Stimulated activated naive CD4-positive, alpha-beta T cell treated with Interleukin-2 at 50 U/mL for 16 hours (primary cell): ENCODE measurements at places on chromosomes 16 and 17.

DNA sequence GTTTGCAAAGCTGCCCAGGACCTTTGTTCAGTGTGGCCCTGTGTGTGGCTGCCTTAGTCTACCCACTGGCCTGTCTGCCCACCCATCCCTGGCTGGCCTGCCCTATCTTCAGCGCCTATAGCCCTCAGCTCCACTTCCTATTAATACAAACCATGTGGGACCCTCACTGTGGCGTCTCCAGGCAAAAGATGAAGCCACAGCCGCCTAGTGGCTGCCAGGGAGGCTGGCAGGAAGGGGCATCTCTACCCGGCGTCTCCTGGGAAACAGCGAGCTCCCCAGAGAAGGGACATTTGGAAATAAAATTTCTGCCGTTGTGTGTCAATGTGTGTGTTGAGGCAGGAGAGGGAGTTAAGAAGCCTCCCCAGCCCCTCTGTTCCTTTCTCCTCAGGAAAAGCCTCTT is 31.5 kb downstream of the NEUROD2 start:
- no peak for DNase-seq

DNA sequence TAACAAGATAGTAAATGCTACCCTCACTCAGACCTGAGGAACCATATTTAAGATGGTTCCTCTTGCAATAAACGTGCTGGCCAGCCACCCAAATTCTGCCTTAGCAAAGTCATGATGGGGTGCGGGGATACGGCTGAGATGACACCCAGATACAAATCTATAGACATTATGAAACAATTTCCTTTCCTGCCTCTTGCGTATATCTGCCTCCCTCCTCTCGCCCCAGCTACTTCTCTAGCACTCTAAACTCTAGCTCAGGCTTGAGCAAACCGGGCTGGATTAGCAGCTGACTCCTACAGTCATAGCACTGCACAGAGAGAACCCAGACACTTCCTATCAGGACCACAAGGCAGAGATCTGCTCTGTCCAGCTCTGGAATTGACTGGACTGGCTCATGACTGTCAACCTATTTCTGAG is 22.3 kb downstream of the CD300LF start:
- no peak for DNase-seq

GRCh38 chr16:66549284-66550131 is at the start of gene TK2:
TK2 (minus strand) TSS chr16:66550122; CDS start chr16:66550061, 61 bp downstream.
- peak; percentile 65 for DNase-seq

GRCh38 chr17:79340333-79341221 is 266.0 kb downstream of the ENGASE start:
- DNase-seq: no peak

- no peak for DNase-seq
These were observed 149.3 kb downstream of the FOXL1 start for GRCh38 chr16:86727632-86728031.

DNA sequence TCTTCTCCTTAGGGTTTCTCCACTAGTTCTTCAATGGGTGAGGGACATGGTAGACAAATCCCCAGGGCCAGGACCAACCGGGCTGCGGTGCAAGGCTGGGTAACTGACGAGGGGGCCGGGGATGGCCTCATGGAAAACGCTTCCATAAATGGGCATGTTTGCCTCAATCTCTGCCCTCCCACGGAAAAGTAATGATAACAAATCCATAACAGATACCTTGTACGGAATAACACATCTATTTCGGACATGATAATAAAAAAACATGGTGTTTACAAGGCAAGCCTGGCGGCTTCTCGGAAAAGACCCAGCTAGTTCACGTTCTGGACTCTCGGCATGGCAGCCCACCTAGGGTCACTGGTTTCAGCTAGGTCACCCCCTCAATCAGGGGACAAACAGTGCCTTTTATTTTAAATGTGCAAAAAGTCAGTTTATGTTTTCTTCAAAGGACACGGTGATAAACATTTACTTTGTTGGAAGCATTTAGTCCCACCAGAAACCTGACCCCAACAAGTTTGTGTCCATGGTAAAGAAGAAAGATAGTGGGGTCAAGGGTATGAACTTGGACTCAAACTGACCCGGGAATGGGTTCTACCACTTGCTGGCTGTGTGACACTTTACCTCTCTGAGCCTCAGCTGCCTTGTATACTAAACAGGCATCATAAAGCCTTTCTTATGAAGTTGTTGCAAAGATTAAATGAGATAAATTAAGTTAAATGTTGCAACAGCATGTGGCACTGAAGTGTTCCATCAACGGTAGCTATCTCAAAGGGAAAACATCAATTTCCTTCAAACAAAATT is 1.7 kb downstream of the MYH11 start:
- DNase-seq: no peak

DNA sequence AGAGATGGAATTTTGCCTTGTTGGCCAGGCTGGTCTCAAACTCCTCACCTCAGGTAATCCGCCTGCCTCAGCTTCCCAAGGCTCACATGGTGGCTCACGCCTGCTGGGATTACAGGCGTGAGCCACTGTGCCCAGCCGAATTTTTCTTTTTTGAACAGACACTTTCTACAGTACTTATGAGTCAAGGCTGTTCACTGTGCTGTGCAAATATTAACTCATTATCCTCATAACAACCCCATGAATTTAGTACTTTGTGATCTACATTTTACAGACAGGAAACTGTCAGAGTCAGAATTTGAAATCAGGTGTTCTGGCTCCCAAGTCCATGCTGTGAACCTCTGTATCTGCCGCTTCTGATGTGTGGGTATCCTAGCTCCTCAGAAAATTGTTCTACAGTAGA is 25.7 kb upstream of the RASL10B start:
- no peak for DNase-seq

DNA sequence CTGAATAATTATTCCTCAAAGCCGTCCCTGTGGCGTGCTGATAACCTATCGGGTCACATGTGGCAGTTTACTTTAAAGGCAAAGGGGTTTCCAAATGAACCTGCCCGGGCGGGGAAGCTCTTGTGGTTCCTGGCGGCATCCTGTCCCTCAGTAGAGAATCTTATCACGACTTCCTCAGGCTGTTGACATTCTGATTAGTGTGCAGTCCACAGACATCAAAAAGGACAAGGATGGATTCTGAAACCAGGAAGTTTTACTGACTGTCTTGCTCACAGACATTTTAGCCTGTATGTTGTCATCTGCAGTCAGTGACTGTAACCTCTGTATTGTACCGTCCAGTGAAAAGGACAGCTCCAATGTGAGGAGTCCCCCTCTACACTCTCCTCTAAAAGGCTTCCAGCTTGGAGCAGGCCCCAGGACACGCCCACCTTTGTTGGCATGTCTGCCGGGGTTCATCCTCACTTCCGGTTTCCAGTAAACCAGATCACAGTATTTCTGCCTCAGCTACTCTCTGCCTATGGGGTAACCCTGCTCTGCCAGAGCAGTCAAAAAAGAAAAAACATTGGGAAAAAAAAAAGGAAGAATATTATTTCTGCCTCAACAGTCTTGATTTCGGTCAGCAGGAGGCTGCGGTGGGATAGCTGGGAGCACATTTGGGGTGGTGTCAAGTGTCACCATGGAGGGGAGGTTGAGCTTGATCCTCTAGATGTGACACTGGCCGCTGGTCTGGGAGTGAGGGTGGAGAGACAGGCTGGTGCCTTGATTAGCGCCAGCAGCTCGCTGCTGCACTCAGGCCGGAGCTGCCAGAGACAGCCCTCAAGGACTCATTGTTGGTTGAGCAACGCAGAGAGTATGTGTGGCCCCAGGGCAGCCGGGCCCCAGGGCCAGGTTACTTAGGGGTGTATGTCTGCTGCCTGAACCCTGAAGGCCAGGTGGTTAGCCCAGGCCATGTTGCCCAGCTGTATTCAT is 89.0 kb upstream of the DNAH17 start:
- DNase-seq: peak; percentile 25

- DNase-seq: peak; percentile 81
These were observed 10.6 kb downstream of the KSR1 start for GRCh38 chr17:27466743-27467375.

GRCh38 chr16:2531371-2531695 is at the start of gene CEMP1:
CEMP1 (minus strand) TSS chr16:2531408; CDS start chr16:2531073, 335 bp downstream.
- no peak for DNase-seq

DNA sequence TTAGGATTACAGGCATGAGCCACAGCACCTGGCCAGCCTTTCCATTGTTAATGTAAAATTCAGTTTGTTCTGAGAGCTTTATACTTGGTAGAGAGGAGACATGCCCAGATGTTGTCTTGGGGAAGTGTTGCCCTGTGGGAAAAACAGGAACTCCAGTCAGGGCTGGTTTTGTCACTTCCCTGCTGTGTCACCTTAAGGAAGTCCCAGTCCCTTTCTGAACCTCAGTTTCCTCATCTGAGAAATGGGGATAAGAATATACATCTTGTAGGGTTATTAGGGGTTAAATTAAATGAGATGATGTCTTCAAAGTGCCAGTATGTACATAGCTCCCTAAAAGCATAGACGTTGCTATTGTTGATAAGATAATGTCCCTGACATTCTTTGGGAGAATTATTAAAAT is 25.3 kb downstream of the CLEC16A start:
- DNase-seq: no peak
